ENCODE measurements at places on chromosomes 12 and 14.

GRCh38 chr12:6827982-6828780, at the start of gene P3H3:
Gene P3H3, plus strand, starts transcription at chr12:6828407. Its CDS starts 34 bp downstream, at chr12:6828441.
- peak; percentile 74 for DNase-seq

GRCh38 chr12:20946732-20947131, 136.2 kb downstream of the SLCO1B3 start:
- no peak for DNase-seq

DNA sequence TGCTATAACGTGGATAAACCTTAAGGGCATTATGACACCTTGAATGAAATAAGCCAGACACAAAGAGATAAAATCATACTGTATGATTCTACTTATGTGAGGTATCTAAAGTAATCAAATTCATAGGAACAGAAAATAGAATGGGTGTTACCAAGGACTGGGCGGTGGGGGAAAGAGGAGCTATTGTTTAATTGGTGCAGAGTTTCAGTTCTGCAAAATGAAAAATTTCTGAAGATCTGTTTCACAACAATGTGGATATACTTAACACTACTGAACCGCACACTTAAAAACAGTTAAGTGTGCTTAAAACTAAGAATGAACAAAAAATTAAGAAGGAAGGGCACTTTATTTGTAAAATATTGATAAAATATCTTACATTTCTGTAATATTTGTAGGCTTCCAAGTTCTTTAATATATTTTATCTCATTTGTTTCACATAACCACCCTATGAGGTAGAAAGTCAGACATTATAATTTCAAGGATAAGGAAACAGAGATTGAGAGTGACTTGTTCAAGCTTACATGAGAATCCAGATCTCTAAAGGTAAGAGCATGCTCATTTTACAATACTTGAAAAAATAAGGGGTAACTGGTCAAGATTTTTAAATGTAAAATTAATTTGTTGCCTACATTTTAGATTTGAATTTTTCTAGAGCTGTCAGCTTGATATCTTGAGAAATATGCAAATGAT, 14.9 kb downstream of the LTA4H start:
- no peak for DNase-seq

DNA sequence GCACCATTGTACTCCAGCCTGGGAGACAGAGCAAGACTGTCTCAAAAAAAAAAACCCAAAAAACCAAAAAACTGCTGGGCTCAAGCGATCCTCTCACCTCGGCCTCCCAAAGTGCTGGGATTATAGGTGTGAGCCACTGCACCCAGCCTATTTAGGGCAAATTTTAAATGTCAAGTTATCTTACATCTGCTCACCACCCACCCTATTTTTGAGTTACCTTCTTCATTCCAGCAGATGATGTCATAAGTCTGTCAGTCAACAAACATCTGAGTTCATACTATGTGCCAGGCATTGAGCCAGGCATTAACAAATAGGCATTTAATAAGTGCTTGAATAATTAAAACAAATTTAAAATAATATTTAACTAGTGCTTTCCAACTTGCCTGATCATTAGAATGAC, 21.5 kb downstream of the BATF start:
- no peak for DNase-seq

DNA sequence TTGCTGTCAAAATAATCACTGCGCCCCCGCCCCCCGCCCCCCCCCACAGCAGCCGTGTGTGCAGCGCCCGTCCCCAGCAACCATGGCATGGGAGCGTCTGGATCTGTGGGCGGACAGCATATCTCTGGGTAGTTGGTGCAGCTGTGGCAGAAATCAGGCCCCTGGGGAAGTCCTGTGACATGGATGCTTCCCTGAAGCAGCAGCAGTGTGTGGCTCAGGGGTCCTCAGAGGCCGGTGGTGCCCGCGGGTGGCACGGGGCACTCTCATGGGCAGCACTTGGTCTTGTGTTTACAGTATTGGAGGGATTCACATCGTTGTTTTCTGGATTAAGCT, 19.2 kb downstream of the XRCC3 start:
- no peak for DNase-seq

GRCh38 chr12:117013726-117014125, 85.5 kb downstream of the TESC start:
- no peak for DNase-seq
